ENCODE measurements at places on chromosomes 6 and 20.
A peak's percentile ranks its signal among the peaks of the same experiment; 100 is the strongest.

DNA sequence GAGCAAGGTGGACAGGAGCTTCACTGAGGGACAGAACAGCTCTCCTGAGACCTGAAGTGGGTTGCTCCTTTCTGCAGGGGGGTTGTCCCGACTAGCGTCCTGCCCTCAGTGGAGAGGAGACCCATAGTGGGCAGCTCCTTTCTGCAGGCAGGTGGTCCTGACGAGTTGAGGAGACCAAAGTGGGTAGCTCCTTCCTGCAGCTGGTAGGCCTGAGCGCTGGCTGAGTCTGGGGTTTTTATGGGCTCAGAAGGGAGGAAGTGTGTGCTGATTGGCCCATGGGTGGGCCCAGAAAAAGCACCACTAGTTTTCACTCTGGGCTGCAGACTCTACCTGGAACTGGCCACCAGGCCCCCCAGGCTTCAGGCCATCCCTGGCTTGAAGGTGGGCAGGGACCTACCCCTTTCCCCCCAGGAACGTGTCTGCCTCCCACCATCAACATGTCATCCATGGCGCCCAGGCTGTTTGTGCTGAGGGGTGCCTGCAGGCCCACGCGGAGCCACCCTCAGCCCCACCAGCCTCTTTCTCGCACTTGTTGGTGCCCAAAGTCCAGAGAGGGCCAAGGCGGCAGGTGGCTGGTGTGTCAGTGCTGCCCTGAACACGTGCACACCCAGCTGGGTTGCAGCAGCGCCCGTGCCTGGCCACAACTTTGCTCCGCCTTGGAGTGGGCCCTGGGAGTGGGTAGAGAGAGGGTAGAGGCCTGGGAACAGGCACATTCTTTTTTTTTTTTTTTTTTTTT, 1.6 kb upstream of the DEK start:
- no peak for DNase-seq

GRCh38 chr6:127185437-127185995, 67.0 kb downstream of the RSPO3 start:
- DNase-seq = no peak

- DNase-seq = no peak
Observed at GRCh38 chr20:61760731-61761130, 304.9 kb downstream of the TAF4 start.

DNA sequence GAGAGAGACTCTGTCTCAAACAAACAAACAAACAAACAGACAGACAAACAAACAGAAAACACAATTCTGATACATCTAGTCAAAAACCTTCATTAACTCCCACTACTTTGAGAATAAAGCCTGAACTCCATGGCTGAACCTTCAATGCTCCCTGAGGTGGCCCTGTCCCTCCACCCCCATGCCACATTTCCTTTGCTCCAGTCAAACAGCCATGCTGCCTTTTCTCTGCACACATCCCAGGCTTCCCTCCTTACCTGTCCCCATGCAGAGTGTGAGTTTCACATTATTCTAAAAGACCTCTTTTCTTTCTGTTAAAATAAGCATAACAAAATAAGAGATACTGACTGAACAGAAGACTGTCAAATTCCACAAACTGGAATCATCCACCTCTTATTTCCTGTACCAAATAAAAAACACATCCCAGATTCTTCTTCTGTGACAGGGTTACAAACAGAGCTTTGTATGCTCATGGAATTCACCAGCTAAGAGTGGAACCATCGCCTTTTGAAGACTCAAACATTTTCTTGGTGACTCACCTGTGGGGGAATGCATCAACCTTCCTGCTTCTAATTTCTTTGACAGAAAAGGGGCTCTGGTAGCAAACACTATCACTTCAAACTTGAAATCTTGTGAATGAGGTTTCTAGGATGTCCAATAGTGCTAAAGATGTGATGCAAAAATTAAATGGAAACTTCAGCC, 71.0 kb upstream of the SLC22A16 start:
- no peak for DNase-seq

DNA sequence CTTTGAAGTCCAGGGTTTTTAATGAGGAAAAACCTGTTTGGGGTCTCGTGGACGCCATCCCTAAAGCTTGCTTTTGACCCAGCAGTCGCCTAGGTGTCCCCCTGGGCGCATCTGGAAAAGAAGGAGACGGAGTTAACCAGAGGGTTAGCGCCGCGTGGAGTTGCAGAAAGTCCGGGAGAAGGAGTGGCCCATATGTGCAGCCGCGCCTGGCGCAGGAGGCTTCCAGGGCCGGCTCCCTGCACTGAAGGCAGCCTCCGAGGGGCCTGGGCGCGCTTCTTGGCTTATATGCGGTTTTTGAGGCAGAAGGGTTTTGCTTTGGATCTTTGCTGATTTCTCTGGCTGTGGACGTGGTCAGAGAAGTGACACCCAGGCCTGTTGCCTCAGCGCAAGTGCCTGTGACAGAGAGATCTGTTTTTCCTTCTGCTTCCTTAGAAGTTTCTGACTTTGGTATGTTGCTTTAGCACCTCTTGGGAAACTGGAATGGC, 987 bp downstream of the TMEM181 start:
- no peak for DNase-seq

DNA sequence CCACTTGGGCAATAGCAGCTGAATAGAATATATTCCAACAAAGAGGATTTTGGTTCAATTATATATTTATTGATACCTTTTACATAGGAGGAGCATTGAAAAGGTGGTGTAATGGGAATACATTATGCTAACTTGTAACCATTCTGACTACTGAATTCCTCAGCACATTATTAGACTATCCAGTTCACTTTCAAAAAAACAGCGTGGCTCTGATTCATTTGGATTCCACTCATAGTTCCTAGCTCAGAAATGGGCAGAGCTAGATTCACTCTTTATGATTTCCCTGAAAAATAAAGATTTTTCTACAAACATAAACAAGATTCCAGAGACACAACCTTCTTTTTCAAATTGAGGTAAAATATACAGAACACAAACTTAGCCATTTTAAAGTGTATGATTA, 9.2 kb upstream of the TRERF1 start:
- DNase-seq = no peak

GRCh38 chr20:57530327-57530981, 5.5 kb upstream of the CTCFL start:
- no peak for DNase-seq

- DNase-seq = no peak
Observed at GRCh38 chr6:144664947-144665346, 379.8 kb downstream of the UTRN start.

DNA sequence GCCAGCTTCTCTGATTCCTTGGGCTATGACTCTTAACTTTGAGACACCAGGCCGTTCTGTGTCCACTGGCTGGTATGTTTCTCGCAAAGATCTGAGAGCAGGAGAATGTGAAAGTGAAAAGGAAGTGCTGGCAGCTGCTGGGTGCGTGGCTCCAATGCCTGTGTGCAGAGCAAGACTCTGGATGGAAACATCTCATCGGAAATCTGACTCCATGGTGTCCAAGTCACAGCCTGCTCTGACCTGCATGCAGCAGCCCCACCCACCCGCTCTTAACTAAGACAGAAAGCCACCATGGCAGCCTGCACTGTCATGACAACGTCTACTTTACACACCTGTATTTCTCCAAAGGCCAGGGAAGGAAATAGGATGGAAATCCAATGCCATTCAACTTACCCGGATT, 66.3 kb upstream of the MPC1 start:
- no peak for DNase-seq

- no peak for DNase-seq
Observed at GRCh38 chr20:57647006-57647932, 27.0 kb upstream of the ZBP1 start.

- no peak for DNase-seq
Observed at GRCh38 chr20:59269411-59270025, 30.9 kb upstream of the EDN3 start.

DNA sequence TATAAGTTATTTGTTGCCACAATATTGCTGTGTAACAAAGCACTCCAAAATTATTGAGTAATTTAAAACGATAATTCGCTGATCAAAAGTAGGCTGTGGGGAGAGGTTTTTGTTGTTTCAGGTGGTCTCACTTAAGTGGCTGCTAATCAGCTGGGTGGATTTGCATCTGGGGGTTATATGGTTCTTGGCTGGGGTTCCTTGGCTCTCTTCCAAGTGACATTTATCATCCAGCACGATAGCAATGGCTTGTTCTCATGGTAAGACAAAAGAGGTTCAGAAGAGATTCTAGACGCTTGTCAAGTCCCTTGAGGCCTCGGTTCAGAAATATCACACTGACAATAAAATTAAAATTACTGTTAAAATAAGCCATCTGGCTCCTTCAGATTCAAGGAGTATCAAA, 1648.8 kb downstream of the GRIK2 start:
- DNase-seq = no peak

GRCh38 chr20:10633718-10634117, 40.1 kb downstream of the JAG1 start:
- no peak for DNase-seq

DNA sequence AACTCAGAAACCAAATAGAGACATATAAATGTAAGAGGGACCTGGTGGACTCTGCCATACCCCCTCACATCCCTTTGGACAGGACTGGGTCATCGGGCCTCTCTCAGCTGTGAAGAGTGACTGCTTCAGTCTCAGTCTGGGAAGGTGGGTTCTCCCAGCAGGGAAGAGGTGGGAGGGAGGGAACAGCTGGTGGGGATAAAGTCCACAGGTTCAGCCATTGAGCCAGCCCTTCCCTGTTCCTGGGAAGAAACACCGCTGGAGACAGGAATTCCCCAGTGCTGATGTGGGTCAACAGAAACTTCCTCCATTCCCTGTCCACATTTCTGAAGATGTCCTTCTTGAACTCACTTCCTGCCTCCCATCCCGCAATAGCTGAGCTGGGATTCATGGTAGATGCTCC, 209.2 kb upstream of the PMEPA1 start:
- no peak for DNase-seq

- DNase-seq = no peak
Observed at GRCh38 chr6:47587493-47587892, 109.9 kb downstream of the CD2AP start.

DNA sequence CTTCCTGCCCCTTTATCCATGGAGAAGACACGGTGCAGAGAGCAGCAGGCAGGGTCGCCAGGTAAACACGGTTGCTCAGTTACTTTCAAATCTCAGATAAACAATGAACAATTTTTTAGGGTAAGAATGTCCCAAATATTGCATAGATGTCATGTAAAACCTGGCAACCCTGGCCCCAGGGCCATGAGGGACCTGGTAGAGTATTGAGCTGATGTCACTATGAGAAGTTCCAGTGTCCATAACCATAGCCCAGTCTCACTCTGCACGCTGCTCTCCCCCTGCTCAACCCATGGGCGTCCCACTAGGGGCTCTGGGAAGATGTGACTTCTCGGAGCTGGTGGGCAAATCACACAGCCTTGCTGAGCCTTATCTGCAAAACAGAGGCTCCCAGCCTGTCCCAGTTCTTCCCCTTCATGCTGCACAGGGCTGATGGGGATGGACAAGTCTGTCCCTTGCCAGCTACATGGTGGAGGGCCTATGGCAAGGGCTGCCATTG, 71.3 kb upstream of the TOP1 start:
- no peak for DNase-seq

DNA sequence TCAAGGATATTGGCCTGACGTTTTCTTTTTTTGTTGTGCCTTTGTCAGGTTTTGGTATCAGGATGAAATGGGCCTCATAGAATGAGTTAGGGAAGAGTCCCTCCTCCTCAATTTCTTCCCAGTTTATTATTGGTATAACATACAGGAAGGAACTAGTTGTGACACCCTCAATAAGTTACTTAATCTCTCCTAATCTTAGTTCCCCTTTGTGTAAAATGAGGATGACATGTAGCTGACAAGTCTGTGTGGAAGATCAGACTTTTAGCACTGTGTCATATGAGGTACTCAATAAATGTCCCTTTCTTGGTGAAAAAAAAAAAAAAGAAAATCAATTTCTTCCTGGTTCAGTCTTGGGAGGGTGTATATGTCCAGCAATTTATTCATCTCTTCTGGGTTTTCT, 155.8 kb downstream of the PDE7B start:
- DNase-seq = no peak

DNA sequence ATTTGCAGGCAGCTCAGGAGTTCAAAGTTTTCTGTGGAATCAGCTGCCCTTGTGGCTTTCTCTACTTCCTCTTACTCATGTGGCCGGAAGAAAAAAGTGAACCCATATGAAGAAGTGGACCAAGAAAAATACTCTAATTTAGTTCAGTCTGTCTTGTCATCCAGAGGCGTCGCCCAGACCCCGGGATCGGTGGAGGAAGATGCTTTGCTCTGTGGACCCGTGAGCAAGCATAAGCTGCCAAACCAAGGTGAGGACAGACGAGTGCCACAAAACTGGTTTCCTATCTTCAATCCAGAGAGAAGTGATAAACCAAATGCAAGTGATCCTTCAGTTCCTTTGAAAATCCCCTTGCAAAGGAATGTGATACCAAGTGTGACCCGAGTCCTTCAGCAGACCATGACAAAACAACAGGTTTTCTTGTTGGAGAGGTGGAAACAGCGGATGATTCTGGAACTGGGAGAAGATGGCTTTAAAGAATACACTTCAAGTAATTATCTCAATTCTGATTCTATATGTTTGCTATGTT, 1.1 kb downstream of the MGME1 start:
- DNase-seq = no peak

- DNase-seq = no peak
Observed at GRCh38 chr6:18359237-18359885, 27.8 kb upstream of the RNF144B start.

GRCh38 chr20:53539516-53539915, 54.1 kb downstream of the ZNF217 start:
- DNase-seq = no peak

- DNase-seq = no peak
Observed at GRCh38 chr6:111580401-111580800, 25.3 kb downstream of the TRAF3IP2 start.

GRCh38 chr6:145507239-145507638, 228.1 kb downstream of the EPM2A start:
- DNase-seq = no peak

GRCh38 chr6:131844243-131844841, 36.5 kb downstream of the ENPP1 start:
- DNase-seq = no peak

DNA sequence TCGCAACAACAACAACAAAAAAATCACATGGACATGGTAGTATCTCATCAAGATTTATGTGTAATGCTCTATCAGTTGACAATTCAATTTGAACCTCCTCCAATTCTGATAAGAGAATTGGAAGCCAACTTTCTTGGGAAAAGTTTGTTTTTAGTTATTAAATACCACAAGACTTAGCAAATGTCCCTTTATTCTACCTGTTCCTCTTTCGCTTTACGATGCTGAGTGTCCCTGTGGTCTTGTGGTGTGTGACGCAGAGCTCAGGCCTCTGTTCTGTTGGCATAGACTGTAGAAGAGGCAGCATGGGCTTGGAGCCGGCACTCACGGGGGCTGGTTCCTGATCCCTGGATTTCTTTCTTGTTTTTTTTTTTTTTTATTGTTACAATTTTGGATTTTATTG, 76.7 kb downstream of the PSMB1 start:
- no peak for DNase-seq

GRCh38 chr20:24027229-24027628, 38.6 kb upstream of the GGTLC1 start:
- peak; percentile 50 for DNase-seq

GRCh38 chr6:151914484-151914883, 107.0 kb downstream of the ESR1 start:
- DNase-seq = no peak

- no peak for DNase-seq
Observed at GRCh38 chr6:3340894-3341293, 82.1 kb downstream of the PSMG4 start.

GRCh38 chr6:43800746-43801494, 30.9 kb downstream of the VEGFA start:
- no peak for DNase-seq

GRCh38 chr6:56751604-56752003, 108.9 kb upstream of the DST start:
- no peak for DNase-seq

GRCh38 chr6:146028252-146028795, 538 bp upstream of the GRM1 start:
- DNase-seq = no peak

GRCh38 chr6:33761922-33762629, 15.4 kb upstream of the IP6K3 start:
- peak; percentile 22 for DNase-seq

Measured in stimulated activated CD8-positive, alpha-beta memory T cell treated with anti-CD3 and anti-CD28 coated beads, Interleukin-7, amount 100 ng/mL, for 48 hours (primary cell).